ENCODE measurements at places on chromosomes 2 and 18.
A peak's percentile ranks its signal among the peaks of the same experiment; 100 is the strongest.

GRCh38 chr2:241312082-241312481, 3.4 kb downstream of the HDLBP start:
- DNase-seq = no peak

GRCh38 chr2:235070063-235070706, 118.4 kb downstream of the SH3BP4 start:
- no peak for DNase-seq

GRCh38 chr18:34659579-34660517, 50.2 kb upstream of the DTNA start:
- DNase-seq = peak; percentile 87

GRCh38 chr2:98140210-98140609, 53.2 kb downstream of the VWA3B start:
- DNase-seq = no peak

- no peak for DNase-seq
Measured at GRCh38 chr18:79685971-79686370, 6.4 kb downstream of the CTDP1 start.

DNA sequence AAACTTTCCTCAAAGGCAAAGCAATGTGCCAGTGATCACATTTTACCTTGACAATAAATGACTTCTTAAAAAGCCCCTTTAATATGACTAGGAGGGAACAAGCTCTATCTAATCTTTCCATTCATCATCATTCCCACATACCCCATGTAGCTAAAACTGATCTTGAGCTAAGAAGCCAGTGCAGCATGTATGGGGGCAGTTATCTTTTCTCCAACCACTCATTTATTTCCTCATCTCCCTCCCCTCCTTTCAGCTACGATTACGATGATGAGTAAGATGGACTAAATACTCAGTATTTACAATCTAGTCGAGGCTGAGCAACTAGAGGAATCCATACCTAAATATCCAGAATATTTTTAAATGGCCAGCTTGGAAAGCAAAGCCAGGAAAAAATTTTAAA, 35.5 kb downstream of the PNO1 start:
- no peak for DNase-seq

GRCh38 chr2:43480874-43481273, 115.0 kb downstream of the THADA start:
- no peak for DNase-seq

DNA sequence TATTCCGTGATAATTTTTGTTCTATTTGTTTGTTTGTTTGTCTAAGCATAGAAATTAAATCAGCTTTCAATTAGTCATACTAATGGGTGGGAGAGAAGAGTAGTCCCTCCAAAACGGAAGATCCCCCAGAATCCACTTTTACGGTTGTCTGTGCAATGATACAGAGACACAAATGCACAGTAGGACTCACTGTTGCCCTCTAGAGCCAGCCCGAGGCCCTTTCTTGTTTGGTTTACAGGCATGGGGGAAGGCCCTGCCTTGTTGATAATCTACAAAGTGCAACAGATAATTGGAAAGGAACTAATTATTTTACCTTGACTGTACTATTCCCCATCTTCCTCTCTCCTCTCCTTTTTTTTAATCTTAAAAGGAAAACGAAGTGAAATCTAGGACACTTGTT, 121.1 kb downstream of the ACOXL start:
- peak; percentile 55 for DNase-seq

GRCh38 chr18:6734726-6735430, 5.4 kb downstream of the ARHGAP28 start:
- DNase-seq = no peak

Data from globus pallidus (tissue), 1 donor.